ENCODE measurements at places on chromosomes 4 and X. TPM values are rescaled to one million over a fixed set of nuclear protein-coding genes. Genes with fewer than 3 reads are reported as not detected.

SUPT20HL2 gene
- not detected for total RNA-seq

SOWAHD gene
- 1.1 TPM for total RNA-seq

FGF5 gene
- total RNA-seq = 1.3 TPM

BEX4 gene
- total RNA-seq = 1.1 TPM

GRID2 gene
- total RNA-seq = 0.08 TPM

C4orf51 gene
- not detected for total RNA-seq

UGT2B17 gene
- total RNA-seq = not detected

AP1S2 gene
- total RNA-seq = 14.7 TPM

AVPR2 gene
- total RNA-seq = 10.6 TPM

YY2 gene
- total RNA-seq = 2.0 TPM

SCRG1 gene
- total RNA-seq = not detected

PRR32 gene
- total RNA-seq = not detected

MAGEA8 gene
- total RNA-seq = not detected

GLOD5 gene
- total RNA-seq = not detected

PLAC8 gene
- 154 TPM for total RNA-seq

PRKG2 gene
- 0.59 TPM for total RNA-seq

NMU gene
- total RNA-seq = 0.54 TPM

PNMA5 gene
- not detected for total RNA-seq

SPANXC gene
- not detected for total RNA-seq

CSAG3 gene
- 0.26 TPM for total RNA-seq

MTTP gene
- 0.26 TPM for total RNA-seq

LRRC66 gene
- 0.08 TPM for total RNA-seq

SLC10A6 gene
- not detected for total RNA-seq

VCX2 gene
- total RNA-seq = not detected

GRIPAP1 gene
- 51.0 TPM for total RNA-seq

FRMPD3 gene
- 0.31 TPM for total RNA-seq

CCDC120 gene
- 11.0 TPM for total RNA-seq

ZMAT1 gene
- 5.7 TPM for total RNA-seq

SSX2B gene
- not detected for total RNA-seq

MAGEA1 gene
- total RNA-seq = not detected

FGFBP2 gene
- 0.33 TPM for total RNA-seq

SMIM10 gene
- 7.2 TPM for total RNA-seq

PPP2R2C gene
- 26.7 TPM for total RNA-seq

TSR2 gene
- 37.9 TPM for total RNA-seq

PRSS12 gene
- total RNA-seq = 0.23 TPM

ASB9 gene
- 6.5 TPM for total RNA-seq

RAB41 gene
- total RNA-seq = not detected

HTN1 gene
- total RNA-seq = not detected

UBQLN2 gene
- 32.0 TPM for total RNA-seq

RP2 gene
- 17.3 TPM for total RNA-seq

ENPEP gene
- total RNA-seq = not detected

GRIA3 gene
- total RNA-seq = not detected

AMBN gene
- not detected for total RNA-seq

PSAPL1 gene
- total RNA-seq = not detected

TCEAL5 gene
- total RNA-seq = not detected

ODAPH gene
- not detected for total RNA-seq

ADH1A gene
- total RNA-seq = not detected

CLIC2 gene
- 0.80 TPM for total RNA-seq

COL25A1 gene
- total RNA-seq = not detected

RBMXL3 gene
- total RNA-seq = not detected

CLNK gene
- total RNA-seq = not detected

TEX13D gene
- total RNA-seq = not detected

CXCL13 gene
- not detected for total RNA-seq

All from Panc1 (cell line).